Karpas-422 (cell line): ENCODE measurements at places on chromosomes 6 and 20. TPM values are rescaled to one million over a fixed set of nuclear protein-coding genes. Genes with fewer than 3 reads are reported as not detected.

- DNase-seq, result no peak
Observed at GRCh38 chr20:37387519-37388269, 41.8 kb downstream of the SRC start.

- DNase-seq, result no peak
Observed at GRCh38 chr6:133504761-133505160, 263.6 kb downstream of the EYA4 start.

- peak; percentile 67 for DNase-seq
Observed at GRCh38 chr6:6105472-6106036, 98.8 kb upstream of the NRN1 start.

- DNase-seq, result no peak
Observed at GRCh38 chr20:14454296-14454695, 116.9 kb upstream of the FLRT3 start.

DNA sequence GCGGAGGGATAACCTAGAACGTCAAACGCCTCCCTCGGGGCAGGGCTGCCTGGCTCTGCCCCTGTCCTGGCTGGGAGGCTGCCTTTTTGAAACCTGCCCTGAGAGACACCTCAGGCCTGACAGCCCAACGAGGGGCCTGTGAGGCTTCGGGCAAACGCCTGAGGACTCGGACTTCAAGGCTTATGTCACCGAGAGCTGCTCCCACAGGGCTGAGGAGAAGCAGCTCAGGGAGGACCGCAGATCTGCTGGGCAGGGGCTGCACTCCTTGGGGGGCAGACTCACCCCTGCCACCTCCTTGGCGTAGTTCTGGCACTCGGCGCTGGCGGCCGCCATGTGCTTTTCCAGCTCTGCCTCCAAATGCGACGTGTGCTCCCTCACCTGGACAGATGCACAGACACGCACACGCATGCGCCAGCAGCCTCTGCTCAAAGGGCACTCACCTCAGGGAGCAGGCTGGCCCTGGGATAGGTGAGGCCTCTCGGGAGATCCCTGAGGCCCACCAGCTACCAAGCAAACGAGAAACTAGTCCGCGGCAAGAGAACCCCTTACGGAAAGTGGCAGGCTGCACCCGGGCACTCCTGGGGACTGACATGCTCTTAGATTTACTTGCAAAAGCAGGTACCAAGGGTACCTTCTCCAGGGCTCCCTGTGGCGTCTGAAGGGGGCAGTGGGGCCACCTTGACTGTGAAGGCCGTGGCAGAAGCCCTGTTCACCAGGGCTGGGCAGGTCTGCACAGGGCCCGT, 49.6 kb downstream of the DSTN start:
- DNase-seq, result no peak

DNA sequence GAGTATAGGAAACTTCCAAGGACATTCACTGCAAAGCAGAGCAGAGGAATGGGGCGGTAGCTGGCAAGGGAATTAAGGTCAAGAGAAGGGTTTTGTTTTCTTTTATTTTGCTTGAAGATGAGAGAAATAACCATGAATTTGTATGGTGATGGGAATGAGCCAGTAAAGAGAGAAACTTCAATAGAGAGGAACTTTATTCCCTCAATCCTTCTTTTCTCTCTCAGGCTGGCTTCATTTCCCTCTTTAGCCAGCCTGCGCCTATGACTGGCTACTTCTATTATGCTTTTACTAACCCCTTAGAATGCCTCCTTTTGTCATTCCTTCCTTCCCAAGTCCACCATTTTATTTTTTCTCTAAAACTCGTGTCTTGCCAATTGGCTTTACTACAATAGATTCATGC, 101.4 kb upstream of the CEP85L start:
- no peak for DNase-seq

DNA sequence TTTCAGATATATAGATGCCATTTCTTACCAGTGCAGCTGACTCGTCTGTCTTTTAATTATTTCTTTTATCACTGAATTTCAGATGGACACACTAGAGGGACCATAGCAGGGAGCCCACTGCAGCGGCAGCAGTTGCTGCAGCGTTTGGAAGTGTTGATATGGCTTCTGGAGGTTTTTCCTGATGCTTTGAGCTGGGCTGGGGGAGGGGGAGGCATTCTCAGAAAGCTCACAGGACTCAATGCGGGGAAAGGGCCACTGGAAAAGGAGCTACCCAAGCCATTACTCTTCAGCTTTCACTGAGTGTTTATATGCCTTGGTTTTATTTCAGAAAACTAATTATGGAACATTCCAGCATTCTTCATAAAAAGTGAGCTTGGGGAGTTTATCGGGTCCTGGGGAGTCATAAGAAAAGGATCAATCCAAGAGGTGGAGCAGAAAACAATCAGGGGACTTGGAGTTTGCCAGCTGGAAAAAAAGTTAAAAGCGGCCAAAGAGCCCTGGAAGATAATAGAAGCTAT, 740.4 kb upstream of the FLRT3 start:
- DNase-seq, result no peak

DNA sequence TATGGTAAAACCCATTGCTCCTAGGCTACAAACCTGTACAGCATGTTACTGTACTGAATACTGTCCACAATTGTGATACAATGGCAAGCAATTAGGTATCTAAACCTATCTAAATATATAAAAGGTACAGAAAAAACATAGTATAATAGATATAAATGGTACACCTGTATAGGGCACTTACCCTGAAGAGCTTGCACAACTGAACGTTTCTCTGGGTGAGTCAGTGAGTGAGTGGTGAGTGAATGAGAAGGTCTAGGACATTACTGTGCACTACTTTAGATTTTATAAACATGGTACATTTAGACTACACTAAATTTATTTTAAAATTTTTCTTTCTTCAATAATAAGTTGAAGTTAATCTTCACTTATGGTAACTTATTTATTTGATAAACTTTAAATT, 119.9 kb upstream of the CEP85L start:
- no peak for DNase-seq

DNA sequence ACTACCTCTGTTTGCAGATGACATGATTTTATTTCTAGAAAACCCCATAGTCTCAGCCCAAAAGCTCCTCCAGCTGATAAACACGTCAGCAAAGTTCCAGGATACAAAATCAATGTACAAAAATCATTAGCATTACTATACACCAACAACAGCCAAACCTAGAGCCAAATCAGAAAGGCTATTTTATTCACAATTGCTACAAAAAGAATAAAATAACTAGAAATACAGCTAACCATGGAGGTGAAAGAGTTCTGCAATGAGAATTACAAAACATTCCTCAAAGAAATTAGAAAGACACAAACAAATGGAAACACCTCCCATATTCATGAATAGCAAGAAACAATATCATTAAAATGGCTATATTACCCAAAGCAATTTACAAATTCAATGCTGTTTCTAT, 65.6 kb upstream of the HTR1E start:
- DNase-seq, result no peak

GRCh38 chr6:159594106-159594749, 98.8 kb downstream of the SOD2 start:
- DNase-seq, result no peak

DNA sequence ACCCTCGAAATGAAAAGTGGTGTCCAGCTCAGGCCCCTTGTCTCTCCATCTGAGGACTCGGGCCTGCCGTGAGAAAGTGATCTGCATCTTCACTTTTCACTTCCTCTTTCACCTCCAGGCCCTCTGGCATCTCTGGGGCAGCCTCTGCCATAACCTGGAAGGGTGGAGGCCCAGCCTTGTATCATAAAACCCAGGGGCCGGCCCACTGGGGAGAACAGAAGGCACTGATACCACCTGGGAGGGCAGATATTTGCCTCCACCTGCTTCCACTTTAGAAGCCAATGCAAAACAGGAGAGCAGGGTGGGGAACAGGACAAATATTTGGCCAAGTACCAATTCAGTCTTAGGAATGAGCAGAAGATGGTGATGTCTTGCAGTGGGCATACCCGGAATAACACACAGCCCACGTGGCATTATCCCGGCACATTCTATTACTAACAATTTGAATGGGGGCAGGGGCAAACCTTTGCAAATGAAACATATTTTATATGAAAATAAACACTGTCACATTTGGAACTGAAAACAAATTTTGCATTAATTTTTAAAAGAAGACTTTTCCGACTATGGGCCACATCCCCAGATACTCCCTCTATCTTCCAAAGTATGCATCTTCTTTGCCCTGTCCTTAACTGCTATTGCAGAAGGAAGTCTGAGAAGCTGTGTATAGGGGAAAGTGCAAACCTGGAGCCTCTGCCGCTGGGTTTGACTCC, 69.2 kb upstream of the TBC1D7 start:
- DNase-seq, result peak; percentile 98

DNA sequence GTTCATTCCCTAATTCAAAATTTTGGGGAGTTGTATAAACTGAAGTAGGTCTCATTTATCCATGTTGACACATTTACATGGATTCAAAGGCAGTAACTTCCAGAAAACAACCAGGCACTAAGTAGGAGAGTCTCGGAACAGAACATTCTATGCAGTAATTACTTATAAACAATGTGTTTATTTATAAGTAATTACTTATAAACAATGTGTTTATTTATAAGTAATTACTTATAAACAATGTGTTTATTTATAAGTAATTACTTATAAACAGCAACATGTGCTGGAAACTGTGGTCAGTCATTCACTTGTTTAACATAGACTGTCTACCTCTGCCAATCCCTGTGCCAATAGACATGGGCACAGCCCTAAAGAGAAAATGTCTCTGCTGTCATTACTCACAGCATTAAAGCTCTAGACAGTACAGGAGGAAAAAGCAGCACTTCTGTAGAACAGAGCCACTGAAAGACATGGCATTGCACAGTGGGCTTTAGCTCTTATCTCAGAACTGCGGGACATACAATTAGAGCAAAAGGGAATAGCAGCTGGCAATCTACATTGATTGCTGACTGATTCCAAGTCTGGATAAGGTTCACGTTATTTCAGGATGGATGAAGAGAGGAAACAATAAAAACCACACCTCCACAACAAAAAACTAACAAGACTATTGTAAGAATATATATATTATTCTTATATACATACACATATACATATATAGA, 188.2 kb downstream of the WDR27 start:
- DNase-seq, result no peak

DNA sequence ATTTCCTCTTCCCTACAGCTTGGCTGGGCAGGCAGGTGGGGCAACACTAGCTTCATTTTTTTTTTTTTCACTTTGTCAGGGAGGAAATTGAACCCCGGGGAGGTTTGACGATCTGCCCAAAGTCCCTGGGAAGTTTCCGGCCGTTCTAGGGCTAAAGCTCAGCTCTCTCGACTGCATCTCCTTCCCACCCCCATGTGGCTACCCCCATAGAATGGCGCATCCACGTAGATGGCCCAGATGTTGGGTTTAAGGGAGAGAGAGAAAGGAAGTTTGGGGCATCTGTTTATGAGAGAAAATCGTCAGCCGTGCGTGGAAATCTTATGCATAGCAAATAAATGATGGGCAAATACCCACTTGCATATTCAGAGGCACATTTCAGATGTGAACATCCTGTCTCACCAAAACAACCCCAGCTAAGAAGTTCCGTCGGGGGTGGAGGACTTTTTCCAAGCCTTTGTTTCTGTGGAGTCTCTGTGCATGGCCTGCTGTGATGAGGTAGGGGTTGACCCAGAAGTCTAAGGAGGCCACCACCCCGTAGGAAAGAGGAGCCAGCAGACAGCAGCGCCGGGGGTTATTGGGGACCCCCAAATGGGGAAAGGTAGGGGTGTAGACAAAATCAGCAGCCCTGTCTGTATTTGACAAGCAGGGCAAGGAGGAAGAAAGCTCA, 40.5 kb upstream of the ZNF831 start:
- no peak for DNase-seq

DNA sequence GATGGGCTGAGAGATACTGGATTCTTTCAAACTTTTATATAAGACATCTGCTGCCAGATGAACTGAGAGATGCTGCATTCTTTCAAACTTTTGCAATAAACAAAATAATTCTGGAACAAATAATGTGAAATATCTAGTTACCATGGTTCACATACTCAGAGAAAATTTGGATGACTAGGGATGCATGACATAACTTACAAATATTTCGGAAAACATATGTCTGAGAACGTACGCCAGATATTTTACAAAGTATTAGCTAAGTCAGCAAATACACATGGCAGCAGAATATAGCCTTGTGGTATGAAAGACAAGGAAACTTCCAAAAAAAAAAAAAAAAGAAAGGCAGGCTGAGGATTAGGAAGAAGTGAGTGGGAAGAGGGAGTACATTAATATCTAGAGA, 113.3 kb upstream of the TRAF3IP2 start:
- no peak for DNase-seq

GRCh38 chr6:84763003-84763885, 1.2 kb downstream of the TBX18 start:
- DNase-seq, result no peak

- DNase-seq, result no peak
Observed at GRCh38 chr6:136012198-136012887, 160.8 kb downstream of the PDE7B start.

- DNase-seq, result no peak
Observed at GRCh38 chr20:3407040-3407770, at the start of gene DNAAF9. Gene DNAAF9 (minus strand): TSS chr20:3407669. CDS start chr20:3407557, 112 bp downstream.

- no peak for DNase-seq
Observed at GRCh38 chr6:139402876-139403386, 28.5 kb upstream of the CITED2 start.

GRCh38 chr20:63232235-63233060, 3.3 kb upstream of the BIRC7 start:
- no peak for DNase-seq

- peak; percentile 44 for DNase-seq
Observed at GRCh38 chr20:43458422-43458924, 777 bp downstream of the SRSF6 start.

DNA sequence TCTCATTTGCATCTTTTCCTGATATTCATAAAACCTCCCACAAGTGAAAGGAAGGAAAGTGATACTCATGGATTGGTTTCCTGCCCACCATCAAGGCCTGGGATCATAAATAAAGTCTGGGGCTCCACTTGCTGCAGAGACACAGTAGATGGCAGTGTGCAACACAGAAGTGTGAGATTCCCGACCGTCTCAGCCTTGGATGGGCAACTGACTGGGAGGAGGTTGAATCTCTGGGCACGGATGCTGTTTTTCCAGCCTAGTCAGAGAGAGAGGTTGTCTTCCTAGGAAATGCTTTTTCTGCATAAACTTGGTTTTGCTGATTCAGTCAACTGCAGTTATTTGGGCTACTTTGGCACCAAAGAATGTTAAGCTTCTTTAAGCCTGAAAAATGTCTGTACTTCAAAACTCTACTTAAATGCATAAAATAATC, 9.9 kb upstream of the RFPL4B start:
- DNase-seq, result no peak

DNA sequence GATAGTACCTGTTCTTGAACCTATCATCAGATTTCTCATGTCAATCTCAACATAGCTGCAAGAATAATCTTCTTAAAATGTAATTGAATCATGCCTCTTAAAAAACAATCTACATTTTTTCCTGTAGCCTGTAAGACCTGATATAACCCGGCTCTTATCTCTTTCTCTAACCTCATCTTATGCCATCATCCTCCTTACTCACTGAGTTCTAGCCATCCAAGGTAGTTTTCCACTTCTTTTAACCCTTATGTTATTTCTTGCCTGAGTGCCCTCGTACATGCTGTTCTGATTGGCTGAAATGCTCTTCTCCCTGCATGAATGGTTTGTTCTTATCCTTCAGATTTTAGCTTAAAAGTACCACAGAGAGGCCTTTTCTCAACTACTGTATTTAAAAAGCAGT, 16.4 kb downstream of the SLC17A5 start:
- no peak for DNase-seq

Gene RALY
- total RNA-seq, result 78.8 and 116 TPM in 2 replicates

Gene SLC24A3
- total RNA-seq, result not detected in 2 replicates

Gene SRMS
- not detected in 2 replicates for total RNA-seq

Gene BHLHE23
- not detected in 2 replicates for total RNA-seq

Gene SF3B5
- 149 and 168 TPM in 2 replicates for total RNA-seq

Gene LPIN3
- not detected in 2 replicates for total RNA-seq

Gene KPNA5
- 15.9 and 16.0 TPM in 2 replicates for total RNA-seq

Gene MDFI
- total RNA-seq, result not detected in 2 replicates

Gene GLP1R
- total RNA-seq, result not detected in 2 replicates
